ENCODE measurements at places on chromosomes 1 and 21.

DNA sequence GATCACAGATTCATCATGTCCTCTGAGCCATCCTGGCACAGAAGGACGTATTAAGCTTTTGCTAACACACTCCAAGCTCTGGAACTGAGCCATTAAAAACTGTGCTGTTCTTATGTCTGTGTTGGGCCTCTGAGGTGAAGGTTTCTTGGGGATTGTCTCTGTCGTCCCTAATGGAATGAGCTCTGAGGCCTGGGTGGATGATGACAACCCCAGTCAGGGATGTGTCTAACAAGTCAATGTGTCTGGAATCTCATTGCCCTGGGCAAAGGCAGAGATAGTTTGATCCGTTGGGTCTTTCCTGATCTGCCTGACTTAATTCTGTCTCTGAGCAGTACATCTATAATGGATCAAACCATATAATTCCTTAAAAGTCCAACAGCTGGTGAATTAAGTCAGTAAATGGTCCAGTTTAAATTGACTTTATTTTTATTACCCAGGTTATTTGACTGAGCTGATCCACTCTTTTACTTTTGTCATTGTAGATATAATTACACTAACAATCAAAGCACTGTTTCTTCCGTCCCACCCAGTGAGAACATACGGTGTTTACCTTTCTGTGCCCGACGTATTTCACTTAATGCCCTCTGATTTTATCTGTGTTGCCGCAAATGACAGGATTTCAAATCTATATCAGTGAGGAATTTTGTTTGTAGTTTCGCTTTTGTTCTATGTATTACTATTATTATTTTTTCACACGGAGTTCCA is 38.8 kb upstream of the OR2B11 start:
- DNase-seq = peak; percentile 2

- no peak for DNase-seq
Observed at GRCh38 chr1:167420510-167420909, 97.8 kb downstream of the CD247 start.

DNA sequence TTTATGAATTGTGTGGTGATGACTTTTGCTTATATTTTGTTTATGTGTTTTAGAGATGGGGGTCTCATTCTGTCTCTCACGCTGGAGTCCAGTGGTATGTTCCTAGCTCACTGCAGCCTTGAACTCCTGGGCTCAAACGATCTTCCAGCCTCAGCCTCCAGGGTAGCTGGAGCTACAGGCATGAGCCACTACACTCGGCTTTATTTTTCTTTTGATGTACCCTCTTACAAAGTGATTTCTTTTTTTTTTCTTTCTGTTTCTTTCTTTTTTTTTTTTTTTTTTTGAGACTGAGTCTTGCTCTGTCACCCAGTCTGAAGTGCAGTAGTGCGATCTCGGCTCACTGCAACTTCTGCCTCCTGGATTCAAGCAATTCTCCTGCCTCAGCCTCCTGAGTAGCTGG is 46.8 kb downstream of the CD247 start:
- DNase-seq = no peak

DNA sequence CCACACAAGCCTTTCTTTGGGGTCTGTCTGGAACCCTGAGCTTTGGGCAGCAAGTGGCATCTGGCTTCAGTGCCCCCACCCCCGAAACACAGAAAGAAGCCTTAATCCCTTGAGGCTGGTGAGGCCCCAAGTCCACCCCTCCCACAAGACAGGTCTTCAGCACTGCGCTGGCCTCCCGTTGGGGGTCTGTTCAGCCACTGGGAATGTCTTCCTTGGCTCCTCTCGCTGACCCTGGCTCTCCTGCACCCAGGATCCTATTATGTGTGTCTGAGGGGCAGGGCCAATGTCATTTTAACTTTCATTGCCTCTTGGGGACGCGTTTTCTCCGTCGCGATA is 26.9 kb downstream of the ATP8B2 start:
- no peak for DNase-seq
